ENCODE measurements at places on chromosomes 1 and 21.

DNA sequence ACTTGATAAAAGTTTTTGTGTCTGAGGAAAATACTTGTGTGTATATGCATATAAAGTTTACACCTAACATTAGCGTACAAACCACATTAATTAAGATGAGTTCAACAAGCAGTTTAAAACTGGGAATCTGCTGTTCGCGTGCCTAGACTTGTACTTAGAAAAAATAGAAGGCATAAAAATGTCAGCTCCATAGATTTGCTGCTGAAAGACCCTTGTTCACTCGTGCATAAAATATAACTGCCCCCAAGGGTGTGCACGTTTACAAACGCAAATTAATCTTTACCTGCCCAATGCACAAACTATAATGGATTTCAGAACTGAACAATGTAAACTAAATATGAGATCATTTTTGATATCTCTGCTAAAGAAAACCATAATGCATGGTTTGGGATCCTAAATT lies 392.3 kb upstream of the ADGRL2 start:
- no peak for DNase-seq

GRCh38 chr1:220182656-220183055 lies 88.7 kb downstream of the IARS2 start:
- DNase-seq, result no peak

GRCh38 chr1:2494323-2494693 lies 18.2 kb downstream of the PLCH2 start:
- no peak for DNase-seq

- no peak for DNase-seq
Measured at GRCh38 chr21:33972539-33972938, 56.9 kb upstream of the ATP5PO start.

DNA sequence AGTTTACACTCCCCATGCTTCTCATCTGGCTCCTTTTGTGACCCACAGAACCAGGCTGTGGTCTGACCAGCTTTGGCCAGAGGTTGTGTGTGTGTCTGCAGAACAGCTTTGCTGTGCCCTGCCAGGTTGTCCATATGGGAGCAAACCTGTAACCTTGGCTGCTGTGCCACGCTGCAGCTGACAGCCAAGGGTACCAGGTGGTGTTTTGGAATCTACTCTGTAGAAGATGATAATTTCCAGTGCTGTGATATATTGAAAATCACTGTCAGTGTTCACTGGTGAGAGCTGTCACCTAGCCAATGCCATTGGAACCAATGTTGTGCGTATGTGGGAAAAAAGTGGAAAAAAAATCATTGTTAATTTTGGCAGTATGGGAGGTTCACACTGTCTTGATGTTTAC lies 18.2 kb downstream of the CENPF start:
- no peak for DNase-seq

- DNase-seq, result no peak
Measured at GRCh38 chr1:154198756-154199562, 7.1 kb upstream of the TPM3 start.

- DNase-seq, result no peak
Measured at GRCh38 chr1:214933375-214933774, 149.2 kb upstream of the KCNK2 start.

DNA sequence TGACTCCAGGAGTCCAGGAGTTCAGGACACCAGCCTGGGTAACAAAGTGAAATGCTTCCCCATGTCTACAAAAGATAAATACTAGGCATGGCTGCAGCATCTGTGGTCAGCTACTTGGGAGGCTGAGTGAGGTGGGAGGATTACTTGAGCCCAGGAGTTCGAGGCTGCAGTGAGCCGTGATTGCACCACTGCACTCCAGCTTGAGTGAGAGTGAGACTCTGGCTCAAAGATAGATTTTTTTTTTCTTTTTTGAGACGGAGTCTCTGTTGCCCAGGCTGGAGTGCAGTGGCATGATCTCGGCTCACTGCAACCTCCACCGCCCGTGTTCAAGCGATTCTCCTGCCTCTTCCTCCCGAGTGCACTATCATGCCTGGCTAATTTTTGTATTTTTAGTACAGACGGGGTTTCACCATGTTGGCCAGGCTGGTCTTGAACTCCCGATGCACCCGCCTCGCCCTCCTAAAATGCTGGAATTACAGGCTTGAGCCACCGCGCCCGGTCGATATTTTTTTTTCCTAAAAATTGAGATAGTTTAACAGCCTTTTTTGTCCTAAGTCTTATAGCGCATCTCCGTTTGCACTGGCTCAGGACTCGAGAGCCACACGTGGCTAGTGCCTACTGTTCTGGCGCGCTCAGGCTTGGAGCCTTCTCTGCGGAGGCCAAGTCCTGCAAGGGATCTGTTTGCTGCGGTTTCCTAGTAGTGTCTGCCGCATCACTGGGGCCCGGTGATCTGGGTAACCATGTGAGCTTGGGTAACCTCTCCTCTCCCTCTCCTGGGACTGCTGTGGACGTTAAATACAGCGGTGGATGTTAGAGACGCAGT lies 1.0 kb upstream of the MFN2 start:
- DNase-seq, result no peak

DNA sequence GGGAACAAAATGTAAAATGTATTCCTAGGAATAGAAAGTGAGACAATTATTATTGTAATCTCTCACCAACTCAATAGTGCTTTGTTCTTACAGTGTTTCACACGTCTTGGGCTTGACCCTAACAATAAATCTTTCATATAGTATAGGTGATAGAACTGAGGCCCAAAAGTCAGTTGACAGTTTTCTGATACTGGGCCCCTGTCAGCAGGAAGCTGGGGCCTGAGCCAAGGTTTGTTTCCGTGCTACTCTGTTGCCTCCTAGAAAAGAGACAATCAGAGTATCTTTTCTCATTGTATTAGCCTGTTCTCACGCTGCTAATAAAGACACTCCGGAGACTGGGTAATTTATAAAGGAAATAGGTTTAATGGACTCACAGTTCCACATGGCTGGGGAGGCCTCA lies 5.0 kb downstream of the RRP1B start:
- no peak for DNase-seq

DNA sequence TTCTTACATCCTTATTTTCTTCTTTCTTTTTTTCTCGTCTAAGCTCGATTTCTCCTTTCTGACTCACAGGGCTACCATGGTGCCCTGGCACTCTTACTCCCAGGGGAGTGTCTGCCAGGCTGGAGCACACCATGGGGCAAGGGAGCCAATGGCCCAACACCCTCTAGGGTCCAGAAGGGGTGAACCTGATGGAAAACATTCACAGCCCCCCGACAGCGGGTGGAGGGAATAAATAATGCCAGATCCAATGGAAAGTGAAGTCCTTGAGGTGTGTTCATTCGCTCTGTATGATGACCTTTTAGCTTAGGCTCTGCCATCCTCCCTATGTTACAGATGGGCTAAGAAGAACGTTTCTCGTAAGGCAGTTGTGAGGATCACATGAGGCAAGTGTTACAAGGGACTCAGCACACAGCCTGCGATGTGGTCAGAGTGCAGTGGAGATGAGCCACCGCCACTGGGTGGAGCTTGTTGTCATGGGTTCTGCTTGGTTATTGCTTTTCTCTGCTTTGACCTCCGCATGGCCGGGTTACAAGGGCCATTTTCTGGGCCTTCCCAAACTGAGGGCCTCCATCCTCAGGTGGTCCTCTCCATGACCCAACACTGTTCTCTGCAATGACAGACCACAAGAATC lies 3.5 kb upstream of the FCMR start:
- DNase-seq, result peak; percentile 84

- no peak for DNase-seq
Measured at GRCh38 chr21:46037331-46038325, 56.1 kb downstream of the COL6A1 start.

DNA sequence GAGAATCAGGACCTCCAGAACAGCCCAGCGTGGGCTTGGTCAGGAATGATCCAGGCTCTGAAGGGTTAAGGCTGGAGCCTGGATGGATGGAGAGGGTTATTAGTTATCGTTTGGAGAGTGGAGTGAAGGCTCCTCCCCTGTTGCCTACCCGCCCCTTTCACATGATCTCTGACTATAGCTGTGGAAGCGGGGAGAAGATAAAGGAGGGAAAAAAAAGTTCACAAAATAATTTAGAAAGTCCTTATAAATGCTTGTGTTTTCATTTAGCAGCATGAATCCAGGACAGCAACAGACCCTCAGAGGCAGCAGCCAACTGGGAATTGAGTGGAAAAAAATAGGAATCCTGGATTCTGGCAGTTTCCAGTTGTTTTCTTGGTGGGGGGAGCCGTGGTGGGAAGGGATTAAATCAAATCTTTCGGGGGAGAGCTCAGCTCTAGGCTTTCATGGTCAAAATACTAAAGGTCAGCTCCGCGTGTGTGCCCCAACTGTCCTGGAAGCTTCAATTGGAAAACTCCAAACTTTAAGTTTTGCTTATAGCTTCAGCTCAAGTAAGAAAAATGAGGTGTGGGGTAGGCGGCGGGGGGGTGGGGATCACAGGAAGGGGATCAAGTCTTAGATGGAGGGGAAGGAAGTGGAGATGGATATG lies 595 bp upstream of the DDR2 start:
- no peak for DNase-seq
